ENCODE measurements at places on chromosomes 7 and 10.

DNA sequence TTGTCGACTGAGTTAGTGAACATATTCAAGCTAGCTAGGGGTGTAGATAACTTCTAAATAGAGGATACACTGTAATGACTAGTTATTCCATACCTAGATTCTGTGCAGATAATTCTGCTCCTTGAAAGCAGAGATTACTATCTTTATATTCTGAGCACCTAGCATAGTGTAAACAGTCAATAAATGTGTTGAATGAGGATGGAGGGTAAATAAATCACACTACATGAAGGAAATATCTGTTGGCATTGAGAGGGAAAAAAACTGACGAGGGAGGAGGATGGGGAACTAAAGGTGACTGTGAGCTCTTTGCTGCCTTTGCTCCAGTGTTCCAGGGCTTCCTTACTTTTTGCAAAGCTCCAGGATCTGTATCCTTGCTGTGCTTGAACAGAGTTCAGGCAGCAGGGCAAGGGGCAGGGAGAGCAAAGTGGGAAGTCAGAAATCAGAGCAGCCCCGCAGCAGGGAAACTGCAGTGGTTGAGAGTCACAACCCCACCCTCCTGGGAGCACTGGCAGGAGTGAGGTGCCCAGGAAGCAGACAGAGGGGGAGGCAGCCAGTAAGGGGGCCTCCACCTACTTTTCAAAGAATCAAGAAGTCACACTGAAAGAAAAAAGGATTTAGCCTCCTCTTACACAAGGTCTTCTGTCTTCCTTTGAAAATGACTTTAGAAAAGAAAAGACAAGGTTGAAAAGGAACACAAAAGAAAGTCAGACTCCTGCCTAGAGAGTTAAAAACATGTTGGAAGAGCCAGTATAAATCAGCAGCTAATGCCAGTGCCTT, 71.8 kb upstream of the LRRN3 start:
- peak; percentile 53 for DNase-seq

- no peak for DNase-seq
These were observed 201.5 kb upstream of the GNAI1 start for GRCh38 chr7:79933144-79933543.

DNA sequence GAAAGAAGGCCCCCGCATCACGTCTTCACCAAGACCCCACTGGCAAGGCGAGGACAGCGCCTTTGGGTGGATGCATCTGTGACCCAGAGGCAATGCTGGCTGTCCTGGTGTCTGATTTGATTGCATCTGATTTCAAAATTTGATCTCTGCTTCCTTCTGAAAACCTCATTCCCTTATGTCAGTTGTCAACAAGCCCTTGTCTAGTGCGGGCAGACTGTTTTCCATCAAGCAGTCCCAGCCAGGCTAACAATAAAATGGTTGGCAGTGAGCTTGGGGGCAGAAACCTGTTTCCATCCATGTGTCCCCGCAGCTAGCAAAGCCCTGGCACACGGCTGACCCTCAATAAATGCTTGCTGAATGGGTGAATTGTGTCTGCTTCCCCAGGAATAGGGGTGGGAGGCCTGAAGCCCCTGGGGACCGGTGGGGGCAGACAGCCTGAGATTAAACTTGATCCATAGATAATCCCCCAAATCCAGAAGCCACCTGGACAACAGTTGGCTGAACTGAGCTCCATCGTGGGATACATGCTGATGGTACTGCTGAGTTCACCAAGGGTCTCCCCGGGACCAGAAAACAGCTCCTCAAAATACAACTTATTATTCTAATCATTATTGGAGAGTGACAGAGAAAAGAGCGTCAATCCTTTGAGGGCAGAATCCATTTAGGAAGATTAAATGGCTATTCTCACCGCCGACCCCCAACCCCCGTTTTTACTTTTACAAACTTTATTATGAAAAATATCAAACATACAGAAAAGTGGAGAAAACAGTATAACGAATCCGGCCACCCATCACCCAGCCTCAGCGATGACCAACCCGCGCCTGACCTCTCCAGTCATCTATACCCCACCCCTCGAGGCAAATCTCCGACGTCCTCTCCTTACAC, 912 bp upstream of the DUSP5 start:
- no peak for DNase-seq

DNA sequence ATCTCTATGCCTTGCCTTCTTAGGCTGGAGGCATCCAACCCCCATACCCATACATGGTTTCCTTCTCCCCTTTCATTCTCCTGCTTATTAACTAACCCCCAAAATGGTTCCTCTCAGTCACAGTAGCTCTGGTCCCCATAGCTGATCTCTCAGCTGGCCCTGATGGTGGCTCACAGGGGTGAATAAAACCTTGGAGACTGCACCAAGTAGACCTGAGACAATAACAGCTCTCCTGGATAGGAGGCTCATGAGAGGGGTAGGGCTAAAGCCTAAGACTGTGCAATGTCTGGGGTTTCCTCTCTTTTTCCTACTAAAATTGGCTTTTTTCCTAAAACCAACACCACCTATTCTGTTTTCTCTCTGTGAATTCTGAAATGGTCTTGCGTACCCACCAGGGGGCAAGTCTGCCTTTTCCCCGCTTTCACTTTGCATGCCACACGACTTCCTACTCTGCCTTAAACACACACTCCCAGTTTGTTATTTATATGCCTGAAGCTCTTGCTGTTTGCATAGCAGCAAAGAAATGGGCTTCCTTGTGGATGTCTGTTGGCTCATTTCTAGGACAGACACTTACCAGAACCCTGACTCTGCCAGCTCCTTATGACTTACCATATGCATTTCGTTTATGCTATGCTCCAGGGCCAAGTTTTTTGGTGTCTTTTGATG, 18.4 kb upstream of the PON1 start:
- DNase-seq = no peak

DNA sequence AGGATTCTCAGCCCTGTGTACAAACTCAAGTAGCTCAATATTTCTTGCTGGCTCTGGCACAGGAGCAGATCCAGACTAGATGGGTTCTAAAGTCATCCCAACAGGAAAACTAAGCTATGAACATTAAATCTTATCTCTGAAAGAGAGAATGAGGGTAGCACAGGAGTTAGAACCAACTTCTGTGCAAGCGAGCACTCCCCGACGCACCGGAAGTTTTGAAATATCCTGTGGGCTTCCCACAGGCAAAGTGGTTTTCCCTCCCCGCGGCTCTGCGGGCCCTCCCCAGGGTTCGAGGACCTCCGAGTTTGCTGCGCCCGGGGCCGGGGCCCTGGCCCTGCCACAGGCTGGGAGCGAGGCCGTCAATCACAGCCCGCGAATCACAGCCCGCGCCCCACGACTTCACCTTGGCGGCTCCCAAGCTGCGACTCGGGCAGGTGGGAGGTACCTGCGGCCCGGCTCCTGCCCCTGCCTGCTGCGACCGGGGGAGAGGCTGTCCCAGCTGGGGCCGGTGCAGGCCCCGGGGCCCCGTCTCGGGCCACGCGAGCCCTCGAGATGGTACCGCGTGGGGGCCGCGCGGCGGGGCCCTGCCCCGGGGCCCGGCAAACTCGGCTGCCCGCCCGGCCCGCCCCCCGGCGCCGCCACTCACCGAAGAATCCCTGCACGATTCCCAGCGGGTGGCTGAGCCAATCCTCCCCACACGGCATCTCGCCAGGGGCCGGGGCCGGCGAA, 598 bp downstream of the MCMBP start:
- peak; percentile 66 for DNase-seq

DNA sequence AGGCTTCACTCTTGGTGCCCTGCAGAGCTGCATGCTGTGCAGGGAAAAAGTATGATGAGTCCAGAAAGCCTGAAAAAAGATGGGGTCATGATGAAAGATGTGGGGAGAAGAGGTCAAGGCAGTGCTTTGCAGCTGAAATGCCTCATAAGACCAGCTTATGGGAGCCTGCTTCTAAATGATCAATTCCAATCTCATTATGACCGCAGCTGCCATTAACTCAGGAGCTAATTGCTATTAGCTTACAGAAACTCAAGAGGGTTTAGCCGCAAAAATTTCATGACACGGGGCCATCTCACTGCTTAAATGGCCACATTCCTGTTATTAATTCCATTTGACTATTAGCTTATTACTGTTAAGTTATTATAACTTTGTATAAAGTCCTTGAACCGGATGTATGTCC, 502.9 kb upstream of the ZMIZ1 start:
- no peak for DNase-seq

DNA sequence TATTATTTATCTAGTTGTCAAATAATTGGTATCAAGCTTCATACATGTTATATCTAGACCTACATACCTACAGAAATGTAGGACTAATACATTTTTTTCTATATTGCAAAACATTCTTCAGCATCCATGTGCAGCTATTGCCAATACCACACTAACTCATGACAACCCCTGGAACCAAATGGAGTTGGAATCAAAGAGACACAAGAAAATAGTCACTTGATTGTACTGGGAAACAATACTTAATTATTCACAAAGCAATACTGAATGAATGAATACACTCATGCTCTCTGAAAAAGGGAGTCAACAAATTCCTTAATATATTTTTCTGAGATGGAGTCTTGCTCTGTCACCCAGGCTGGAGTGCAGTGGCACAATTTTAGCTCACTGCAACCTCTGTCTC, 10.4 kb upstream of the CFAP43 start:
- no peak for DNase-seq

DNA sequence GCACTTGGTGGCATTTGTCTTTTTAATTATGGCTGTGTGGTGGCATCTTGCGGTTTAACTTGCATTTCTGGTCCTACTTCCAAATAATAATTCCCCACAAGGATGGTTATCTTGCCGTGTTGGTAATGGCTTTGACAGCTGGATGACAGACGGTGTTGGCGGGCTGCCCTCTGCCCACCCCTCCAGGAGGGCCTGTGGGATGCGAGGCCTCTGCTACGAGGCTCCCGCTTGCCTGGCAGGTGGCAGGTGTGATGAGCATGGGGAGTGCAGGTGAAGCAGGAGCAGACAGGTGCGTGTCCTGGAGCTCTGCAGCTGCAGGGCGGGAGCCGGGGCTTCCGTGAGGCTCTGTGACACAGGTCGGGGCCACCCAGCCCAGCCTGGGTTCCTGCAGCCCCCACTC, 11.8 kb downstream of the INPP5A start:
- DNase-seq = no peak

DNA sequence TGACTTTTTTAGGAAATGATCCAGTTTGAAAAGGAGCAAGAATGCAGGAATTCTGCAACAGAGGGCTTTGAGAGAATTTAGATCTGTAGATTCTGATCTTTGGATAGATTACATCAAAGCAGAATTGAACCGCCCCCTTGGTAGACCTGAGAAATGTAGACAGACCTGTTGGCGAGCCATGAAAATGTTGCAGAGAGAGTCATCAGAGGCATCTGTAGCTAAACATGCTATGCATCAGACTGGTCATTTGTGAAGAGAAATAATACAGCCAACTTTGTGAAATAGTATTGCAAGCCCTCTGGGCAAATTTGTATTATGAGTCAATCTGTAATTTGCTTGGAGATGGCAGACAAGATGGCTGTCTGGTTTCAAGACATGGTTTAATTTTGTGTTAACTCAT, 4.3 kb upstream of the C1GALT1 start:
- no peak for DNase-seq

DNA sequence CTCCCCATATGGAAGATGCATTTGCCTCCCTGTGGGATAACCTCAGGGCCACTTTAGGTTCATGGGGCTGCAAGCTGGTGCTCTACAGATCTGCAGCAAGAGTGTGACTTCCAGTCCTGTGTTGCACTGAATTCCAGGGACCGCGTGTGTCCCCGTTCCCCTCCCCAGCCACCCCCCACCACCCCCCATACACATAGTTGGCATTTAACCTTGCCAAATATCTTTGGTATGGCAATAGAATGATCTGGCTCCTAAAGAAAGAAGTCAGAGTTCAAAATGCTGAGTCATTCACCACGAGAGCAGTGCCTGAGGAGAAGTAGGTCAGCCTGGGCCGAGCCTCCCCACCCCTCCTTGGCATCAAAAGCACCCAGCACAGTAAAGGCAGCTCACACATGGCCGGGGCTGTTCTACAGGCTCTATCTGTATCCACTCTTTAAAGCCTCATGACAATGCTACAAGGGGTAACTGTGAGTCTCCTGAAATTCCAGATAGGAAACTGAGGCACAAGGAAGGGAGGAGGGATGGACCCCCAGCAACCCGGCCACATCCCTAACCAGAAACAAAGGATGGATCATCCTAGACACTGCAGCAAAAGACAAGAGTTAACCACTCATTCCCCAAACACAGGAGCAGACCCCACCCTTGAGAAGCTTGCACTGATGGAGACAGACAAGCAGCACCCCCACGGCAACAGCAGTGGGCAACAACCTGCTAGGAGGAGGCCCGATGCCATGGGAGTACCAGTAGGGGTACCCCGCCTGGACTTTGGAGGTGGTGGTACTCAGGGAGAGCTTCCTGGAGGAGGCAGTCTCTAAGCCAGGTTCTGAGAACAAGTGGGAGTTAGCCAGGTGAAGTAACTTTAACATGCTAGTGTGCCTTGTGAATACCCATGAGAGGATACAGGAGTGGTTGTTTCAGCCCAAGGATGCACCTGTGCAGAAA, 70.3 kb upstream of the NANOS1 start:
- DNase-seq = no peak

GRCh38 chr7:36153571-36154097, 580 bp downstream of the EEPD1 start:
- no peak for DNase-seq

DNA sequence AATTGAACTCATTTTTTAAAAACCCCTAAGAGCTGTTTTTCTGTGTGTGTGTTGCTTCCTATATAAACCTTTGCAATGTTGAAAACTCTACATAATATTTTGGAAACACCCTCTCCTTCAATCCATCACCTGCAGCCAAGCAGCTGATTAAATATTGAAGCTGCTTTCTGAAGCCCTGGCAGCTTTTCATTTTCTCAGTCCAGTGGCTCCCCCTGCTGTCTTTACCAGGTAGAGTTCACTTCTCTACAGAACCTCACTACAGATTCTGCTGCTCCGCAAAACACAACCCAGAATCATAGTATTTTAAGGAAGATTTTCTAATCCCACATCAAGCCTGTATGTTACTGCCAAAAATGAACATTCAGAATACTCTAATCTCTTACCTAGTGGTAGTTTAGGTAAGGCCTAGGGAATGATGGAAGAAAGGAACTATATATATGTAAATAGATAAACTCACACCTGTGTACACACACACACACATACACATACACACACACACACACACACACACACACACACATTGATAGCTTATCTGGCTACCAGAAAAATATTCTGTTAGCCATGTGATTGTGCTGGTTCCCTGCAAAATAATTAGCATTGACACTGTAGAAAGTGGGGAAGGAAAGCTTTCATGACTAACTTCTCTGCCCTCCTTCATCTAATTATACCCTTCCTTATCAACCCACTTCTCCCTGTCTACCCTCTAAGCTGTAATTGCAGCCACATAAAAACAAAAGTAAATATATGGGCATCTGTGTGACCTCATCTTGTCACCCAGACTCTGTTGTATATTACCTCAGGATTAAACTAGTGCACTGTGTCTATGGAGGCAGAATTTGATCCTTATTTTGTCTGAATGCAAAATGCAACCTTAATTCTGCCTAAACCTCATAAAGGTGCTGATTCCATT, 229.5 kb upstream of the FZD1 start:
- no peak for DNase-seq

DNA sequence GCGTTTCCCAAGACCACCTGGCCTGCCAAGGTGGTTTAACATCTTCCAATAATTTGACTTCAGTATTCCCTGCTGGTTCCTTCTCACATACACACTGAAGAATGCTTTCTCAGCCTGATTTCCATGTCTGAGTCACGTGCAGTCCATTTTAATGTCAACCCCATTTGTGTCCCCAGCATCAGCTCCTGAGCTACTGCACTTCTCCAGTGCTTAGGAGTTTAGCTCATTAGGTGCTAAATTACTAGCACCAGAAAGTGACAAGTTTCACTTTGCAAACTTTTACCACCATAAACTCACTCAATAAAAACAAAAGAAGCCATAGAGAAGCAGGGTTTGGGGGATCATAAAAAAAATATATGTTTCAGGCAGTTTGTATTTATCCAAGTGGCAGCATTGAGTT, 279.3 kb upstream of the SORCS1 start:
- no peak for DNase-seq
